IPS DF 19.7 (cell line): ENCODE measurements at places on chromosomes 12 and 14.

DNA sequence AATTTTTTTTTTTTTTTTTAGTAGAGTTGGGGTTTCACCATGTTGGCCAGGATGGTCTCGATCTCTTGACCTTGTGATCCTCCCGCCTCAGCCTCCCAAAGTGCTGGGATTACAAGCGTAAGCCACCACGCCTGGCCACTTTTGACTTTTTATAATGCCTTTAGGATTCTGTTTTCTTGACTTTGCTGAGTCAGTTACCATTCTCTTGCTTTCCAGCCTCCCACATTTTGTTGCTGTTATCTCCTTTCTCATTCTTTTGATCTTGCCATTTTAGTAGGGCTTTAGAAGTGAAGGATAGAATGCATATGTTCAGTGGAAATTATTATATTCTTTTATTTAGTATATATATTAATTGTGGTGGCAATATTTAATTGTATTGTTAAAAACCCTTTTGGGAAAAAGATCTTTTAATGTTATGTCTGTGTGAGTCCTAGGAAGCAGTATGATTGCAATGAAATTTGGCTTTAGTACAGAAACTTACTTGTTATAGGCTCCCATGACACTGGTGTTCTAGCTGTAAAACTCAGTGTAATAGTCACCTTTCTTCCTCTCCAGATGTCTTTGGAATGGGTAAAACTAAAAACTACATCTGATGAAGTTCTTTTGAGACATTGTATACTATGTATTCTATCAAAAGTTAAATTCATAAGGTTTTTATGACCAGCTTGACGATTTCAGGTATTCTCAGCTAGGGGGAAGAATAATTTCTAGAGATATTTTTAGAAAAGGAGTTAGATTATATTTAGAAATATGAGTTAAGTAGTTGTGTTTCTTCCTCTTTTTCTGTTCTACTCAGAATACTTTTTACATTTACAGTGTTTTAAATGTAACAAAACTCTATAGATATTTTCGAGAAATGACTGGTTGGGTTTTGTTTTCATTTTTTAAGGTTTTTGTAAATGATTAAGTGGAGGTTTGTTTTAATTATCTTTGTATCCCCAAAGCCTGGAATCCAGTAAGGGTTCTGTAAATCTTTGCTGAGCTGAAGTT lies 74.7 kb downstream of the APAF1 start:
- no peak for DNase-seq

DNA sequence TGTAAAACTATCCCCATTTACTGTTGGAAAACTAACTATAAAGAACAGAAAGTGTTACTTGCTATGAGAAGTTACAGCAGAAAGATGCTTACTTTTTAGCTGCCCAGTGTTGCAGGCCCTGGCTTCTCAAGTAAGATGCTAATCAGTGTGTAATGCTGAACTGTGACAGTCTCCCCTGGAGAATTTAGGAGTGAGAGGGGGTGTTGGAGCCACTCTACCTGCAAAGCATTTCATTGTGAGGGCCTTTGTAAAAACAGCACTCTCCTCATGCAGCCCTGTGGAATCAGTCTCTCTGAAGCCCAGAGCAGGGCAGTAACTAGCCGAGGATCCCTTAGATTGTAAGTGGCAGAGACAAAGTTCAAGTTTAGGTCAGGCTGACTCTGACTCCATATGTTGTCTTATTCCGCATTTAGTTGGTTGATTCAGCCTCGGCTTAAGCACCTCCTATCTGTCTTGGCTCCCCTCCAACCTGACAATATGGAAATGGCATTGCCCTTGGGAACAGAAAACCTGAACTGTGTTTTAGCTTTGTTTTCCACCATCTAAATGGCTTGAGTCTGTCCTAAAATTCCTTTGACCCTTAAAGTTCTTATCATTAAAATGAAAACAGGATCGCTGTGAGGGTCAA lies 141.3 kb downstream of the PRKCH start:
- DNase-seq: no peak

GRCh38 chr12:12017135-12017581 lies 53.6 kb upstream of the BCL2L14 start:
- no peak for DNase-seq

GRCh38 chr14:94322648-94323570 lies at the start of gene SERPINA6:
SERPINA6 (minus strand) TSS chr14:94323336; CDS start chr14:94314648, 8,688 bp downstream.
- DNase-seq: no peak

DNA sequence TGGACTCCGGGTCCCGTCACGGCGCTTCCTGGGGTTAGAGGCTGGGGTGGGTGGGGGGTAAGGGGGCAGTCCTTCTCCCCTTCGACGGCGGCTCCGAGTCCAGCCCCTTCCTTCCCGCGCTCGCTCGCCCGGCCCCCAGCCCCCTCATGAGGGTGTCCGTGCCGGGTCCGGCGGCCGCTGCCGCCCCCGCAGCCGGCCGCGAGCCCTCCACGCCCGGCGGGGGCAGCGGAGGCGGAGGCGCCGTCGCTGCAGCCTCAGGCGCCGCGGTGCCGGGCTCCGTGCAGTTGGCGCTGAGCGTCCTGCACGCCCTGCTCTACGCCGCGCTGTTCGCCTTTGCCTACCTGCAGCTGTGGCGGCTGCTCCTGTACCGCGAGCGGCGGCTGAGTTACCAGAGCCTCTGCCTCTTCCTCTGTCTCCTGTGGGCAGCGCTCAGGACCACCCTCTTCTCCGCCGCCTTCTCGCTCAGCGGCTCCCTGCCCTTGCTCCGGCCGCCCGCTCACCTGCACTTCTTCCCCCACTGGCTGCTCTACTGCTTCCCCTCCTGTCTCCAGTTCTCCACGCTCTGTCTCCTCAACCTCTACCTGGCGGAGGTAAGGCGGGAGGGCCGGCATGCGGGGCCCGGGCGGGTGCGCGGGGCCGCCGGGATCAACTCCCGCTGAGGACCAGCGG lies 500 bp downstream of the GPR137C start:
- no peak for DNase-seq

GRCh38 chr12:122012184-122012583 lies 9.5 kb upstream of the BCL7A start:
- no peak for DNase-seq

DNA sequence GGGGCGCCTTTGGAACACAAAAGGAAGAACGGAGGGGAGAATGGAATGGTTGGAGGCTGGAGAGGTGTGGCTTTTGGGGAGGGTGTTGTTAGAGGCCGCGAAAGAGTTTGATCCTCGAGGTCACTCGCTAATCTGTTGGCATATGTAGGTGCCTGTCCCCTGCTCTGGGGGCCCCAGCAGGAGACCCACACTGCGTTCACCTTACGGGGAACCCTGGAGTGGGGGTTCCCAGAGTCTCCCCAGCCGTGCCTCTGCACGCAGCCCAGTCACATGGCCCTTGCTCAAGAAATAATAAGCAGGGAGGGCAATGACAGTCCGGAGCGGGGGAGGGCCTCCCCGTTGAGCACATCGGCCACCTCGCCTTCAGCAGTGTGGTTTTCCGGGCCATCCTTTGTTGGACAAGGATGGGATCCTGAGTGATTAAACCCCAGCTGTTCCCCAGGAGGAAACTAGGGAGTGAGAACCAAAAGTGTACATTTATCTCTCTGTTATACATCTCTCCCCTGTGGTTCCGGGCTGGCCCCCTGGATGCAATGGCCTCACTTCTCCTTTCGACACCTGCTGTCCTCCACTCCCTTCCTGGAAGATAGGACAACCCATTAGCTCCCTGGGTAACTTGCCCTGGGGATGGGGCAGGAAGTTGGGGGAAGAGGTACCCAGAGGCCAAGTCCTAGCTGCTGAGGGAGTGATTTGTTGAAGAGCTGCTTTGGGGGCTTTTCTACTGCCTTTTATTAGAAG lies 1.3 kb downstream of the PLEKHG3 start:
- no peak for DNase-seq

GRCh38 chr12:26101350-26101734 lies 23.5 kb downstream of the BHLHE41 start:
- DNase-seq: no peak

GRCh38 chr12:12018454-12018853 lies 52.3 kb upstream of the BCL2L14 start:
- no peak for DNase-seq

DNA sequence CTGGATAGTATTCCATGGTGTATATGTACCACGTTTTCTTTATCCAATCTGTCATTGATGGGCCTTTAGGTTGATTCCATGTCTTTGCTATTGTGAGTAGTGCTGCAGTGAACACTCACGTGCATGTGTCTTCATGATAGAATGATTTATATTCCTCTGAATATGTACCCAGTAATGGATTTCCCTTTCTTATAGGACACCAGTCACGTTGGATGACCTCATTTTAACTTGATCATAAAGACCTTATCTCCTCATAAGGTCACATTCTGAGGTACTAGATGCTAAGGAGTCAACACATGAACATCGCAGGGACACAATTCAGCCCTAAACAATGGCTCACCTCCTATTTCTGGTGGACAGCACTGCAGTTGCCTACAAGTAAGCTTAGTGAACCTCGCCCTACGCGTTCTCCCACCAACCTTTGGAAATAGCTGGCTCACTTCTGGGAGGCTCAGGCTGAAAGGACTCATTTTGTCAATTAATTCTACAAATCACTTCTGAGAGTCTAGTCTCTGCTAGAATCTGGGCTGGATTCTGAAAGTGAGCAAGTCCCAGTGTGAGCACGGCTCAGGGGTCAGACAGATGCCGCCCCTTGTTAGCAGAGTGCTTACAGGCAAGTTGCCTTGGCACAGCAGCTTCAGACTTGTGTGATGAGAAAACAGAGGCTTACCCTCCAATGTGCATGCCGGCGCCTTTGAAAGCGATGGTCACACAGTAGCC lies 183.8 kb upstream of the GSC start:
- DNase-seq: no peak

DNA sequence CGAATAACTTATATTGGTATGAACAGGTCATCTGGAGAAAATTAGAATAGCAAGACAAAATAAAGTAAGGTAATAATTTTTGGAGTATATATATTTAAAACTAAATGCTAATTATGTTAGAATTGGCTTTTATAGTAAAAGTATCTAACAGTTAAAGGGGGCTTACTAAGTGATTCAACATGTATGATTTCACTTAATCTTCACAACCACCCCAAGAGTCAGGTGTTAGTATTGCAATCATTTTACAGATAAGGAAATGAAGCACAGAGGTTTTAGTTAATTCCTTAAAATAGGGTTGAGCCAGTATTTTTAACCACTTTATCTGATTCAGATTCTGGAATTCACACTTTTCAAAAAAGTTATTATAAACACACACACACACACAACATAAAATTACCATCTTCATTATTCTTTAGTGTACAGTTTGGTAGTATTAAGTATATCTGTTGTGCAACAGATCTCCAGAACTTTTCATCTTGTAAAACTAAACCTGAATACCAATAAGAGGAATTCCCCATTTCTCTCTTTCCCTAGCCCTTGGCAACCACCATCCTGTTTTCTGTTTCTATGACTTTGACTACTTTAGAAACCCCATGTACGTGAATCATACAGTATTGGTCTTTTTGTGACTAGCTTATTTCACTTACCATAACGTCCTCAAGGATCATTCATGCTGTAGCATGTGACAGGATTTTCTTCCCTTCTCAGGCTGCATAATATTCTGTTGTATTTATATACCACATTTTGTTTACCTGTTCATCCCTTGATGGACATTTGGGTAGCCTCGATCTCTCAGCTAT lies 12.5 kb downstream of the A2M start:
- DNase-seq: no peak

- no peak for DNase-seq
These were observed 82.6 kb upstream of the CCDC91 start for GRCh38 chr12:28107679-28108078.

DNA sequence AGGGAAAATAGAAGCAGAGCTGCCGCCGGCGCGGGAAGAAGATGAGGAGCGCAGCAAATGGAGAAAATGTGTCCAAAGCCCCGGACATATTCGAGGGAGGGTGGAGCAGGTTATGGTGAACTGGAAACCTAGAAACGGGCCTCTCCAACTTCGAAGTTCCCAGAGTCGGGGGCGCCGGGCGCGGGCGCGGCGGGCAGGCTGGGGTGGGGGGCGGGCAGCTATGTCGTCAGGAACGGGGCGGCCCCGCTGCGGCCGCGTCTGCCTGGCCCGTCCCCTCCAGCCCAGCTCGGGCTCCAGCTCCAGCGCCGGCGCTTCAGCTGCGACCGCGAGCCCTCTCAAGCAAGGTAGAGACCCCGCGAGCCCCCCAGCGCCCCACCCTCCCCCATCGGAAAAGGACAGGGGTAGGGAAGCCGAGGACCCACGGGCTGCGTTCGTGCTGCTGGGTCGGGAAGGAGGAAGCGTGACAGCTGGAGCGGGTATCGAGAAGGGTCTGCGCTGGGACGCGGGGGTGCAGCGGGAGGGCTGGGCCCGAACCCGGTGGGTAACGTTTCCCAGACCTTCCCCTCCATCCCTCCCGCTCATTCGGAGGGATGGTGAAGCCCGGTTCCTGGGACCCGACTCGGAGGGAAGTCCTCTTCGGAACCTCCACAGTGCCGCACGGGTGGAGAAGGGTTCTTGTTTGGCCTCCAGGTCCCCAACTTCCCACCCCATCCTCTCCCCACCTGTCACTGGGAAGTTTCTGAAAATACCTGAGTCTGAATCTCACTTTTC lies 1.0 kb downstream of the DGKA start:
- no peak for DNase-seq

GRCh38 chr12:11652351-11653040 lies 3.0 kb downstream of the ETV6 start:
- DNase-seq: no peak

DNA sequence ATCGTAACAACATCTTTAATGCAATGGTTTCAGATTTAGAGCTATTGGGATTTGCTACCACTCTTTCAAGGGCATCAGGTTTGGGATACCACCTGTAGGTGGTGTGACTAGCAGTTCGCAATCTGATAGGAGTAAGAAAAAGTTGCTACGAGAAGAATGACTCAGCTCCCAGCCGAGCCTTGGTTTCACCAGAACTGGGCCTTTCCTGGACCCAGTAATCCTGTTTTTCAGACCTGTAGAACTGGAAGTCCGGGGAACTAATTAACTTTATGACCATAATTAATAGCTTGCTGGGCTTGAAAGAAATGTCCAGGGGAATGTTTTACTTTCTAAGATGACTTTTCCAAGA lies 770 bp downstream of the ABHD4 start:
- no peak for DNase-seq

- DNase-seq: no peak
These were observed 118.8 kb downstream of the LLPH start for GRCh38 chr12:66011731-66012130.
